Mesenchymal stem cell (in vitro differentiated cells and primary cell): ENCODE measurements at places on chromosomes 3 and 15.

- H3K27ac ChIP-seq = no peak overlapping the region
- H3K36me3 ChIP-seq = no peaks in the 10 kb centered on the region
- H3K4me1 ChIP-seq = no peaks in the 10 kb centered on the region
- no peak overlapping the region for H3K4me3 ChIP-seq
Measured at GRCh38 chr3:28682121-28682520, 333.5 kb upstream of the AZI2 start.

- no peak overlapping the region for H3K27ac ChIP-seq
- no peak for DNase-seq
- no peak overlapping the region for H3K4me3 ChIP-seq
- no peaks in the 10 kb centered on the region for H3K4me1 ChIP-seq
- H3K36me3 ChIP-seq = no peaks in the 10 kb centered on the region
- H3K27me3 ChIP-seq = no peaks in the 10 kb centered on the region
Measured at GRCh38 chr3:123193448-123194101, 8.2 kb upstream of the SEC22A start.

DNA sequence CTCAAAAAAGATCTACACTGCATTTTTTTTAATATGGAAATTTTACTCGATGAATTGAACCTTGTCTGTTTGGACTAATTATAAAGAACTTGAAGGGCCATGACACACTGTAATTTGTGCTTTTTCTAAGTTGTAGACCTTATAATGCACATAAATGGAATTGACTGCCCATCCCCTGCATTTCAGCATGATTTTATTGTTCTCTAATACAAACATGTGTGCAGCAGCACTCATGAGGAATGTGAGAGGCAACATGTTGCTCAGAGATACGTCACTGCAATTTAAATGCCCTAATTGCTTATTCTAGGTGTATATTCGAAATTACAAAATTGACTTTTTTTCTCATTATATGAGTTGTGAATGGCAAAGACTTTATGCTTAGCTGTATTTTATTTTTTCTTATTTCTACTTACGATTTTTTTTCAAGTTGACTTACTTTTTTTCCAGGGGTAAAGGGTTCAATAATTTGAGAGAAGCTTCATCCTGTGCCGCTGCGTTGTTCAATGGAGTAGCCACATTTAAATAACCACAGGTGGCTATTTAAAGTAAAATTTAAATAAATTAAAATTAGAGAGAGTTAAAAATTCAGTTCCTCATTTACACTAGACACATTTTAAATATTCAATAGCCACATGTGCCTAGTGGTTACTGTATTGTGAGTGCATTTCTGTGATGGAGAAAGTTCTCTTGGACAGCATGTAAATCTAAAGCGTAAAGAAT is 1346.4 kb downstream of the ROBO1 start:
- H3K4me1 ChIP-seq = no peaks in the 10 kb centered on the region
- H3K36me3 ChIP-seq = no peaks in the 10 kb centered on the region
- H3K27me3 ChIP-seq = no peaks in the 10 kb centered on the region

- H3K27me3 ChIP-seq = no peaks in the 10 kb centered on the region
- H3K36me3 ChIP-seq = no peaks in the 10 kb centered on the region
Measured at GRCh38 chr3:98734306-98734705, 28.8 kb upstream of the ST3GAL6 start.

DNA sequence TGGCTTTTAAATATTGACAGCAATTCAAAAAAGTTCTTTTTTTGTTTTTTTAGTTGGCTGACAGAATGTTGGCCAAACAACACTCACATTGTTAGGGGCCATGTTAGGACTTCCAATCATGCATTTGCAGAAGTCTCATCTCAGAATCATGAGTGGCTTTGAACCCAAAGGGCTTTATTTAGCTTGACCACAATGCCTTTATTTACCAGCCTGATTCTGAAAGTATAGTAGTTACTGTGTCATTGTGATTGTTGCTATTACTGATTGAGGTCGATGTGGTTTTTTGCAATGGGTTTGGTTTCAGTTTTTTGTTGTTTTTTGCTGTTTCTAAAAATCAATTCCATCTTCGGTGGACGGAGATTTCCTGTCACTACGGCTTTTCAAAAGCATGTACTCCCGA is 7.2 kb downstream of the GLDN start:
- no peak for DNase-seq
- H3K27ac ChIP-seq = no peak overlapping the region
- no peaks in the 10 kb centered on the region for H3K27me3 ChIP-seq
- no peaks in the 10 kb centered on the region for H3K36me3 ChIP-seq
- no peak overlapping the region for H3K4me3 ChIP-seq

- no peaks in the 10 kb centered on the region for H3K36me3 ChIP-seq
- no peaks in the 10 kb centered on the region for H3K4me1 ChIP-seq
- no peak overlapping the region for H3K4me3 ChIP-seq
- peaks cover 34% of the 10 kb centered on the region for H3K27me3 ChIP-seq
- DNase-seq = no peak
Measured at GRCh38 chr3:127307112-127307835, 19.4 kb upstream of the PRR20G start.
